HTR-8/SVneo (cell line): ENCODE measurements at places on chromosomes 7 and 10.
A peak's percentile ranks its signal among the peaks of the same experiment; 100 is the strongest.

DNA sequence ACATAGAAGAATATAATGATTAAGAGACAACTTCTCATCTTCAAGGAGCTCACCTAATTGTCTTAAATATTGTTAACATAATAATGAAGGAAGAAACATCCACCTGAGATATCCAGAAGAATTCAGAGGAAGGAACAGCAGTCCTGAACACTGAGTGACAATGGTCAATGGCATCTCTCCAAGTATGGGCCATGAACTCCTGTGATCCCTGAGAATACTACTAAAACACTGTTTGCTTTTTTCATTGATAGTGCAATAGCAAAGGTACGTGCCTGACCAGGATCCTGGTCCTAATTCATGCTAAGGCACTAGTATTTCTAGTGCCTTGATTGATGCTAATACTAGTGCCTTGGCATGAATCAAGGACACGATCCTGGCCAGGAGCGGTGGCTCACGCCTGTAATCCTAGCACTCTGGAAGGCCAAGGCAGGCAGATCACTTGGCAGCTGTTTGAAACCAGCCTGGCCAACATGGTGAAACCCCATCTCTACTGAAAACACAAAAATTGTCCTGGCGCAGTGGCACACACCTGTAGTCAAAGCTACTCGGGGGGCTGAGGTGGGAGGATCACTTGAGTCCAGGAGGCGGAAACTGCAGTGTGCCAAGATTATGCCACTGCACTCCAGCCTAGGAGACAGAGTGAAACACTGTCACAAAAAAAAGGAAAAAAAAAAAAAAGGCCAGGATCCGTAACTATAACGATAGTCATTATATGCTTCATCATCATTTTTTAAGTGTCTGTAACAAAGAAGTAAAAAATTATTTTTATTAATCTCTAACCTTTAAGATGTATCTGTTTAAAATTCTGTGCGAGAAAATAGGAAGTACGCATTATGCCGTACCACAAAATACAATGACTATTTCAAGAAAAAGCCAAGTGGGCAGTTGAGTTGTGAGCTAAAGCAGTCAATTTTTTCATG, 49.1 kb downstream of the SRPK2 start:
- DNase-seq, result no peak

DNA sequence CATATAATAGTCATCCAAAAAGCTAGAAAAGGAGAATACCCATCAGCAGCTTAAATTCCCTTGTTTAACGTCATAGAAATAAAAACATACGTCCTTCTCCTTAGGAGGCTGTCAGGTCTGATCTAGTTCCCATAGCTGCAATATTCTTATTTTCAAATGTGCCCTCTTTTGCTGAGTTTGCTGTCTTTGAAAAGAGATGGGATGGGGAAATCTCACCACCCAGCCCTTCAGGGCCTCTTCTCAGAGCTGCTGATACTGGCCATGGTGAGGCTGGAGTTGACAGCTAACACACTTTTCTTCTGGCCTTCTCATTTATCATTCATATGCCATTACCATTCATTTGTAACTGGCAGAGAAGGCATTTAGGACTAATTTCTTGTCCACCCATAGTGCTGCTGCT, 5.1 kb upstream of the PCGF5 start:
- DNase-seq, result no peak

DNA sequence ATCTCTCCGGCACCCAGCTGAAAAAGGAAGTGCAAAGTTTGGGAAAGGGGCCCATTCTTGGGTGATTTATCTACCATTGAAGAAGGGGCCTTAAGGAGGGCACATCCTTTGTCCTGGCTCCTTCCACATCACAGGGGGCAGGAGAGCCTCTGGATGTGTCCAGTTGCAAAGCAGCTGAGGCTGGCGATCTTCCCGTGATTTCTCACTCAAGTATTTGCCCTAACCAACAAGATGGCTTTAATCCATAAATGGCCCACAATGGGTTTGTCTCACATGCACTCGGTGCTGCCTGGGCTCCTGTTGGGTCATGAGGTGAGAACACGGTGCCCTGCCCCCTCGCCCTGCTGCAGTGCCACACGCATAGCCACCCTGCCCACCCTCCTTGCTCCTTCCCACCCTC, 14.2 kb upstream of the FRMPD2 start:
- DNase-seq, result no peak

DNA sequence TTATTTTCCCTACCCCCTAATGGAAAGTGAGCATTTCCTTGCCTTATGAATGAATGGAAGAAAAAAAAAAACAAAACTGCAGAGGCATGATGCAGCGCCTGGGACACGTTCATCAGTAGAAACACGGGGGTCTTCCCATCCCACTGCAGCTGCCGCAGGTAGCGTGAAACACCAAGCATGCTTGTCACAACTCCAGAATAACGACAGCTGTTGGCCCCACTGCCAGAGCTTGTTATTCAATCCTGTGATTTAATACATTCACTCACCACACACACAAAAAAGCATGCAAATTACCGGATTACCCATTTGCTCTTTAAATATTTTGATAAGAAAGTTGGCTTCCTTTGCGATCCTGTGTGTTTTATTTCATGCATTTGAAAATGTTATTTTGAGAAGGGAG, 48.4 kb upstream of the GNA12 start:
- DNase-seq, result no peak

- DNase-seq, result no peak
Measured at GRCh38 chr7:106381252-106381651, 96.5 kb upstream of the NAMPT start.

DNA sequence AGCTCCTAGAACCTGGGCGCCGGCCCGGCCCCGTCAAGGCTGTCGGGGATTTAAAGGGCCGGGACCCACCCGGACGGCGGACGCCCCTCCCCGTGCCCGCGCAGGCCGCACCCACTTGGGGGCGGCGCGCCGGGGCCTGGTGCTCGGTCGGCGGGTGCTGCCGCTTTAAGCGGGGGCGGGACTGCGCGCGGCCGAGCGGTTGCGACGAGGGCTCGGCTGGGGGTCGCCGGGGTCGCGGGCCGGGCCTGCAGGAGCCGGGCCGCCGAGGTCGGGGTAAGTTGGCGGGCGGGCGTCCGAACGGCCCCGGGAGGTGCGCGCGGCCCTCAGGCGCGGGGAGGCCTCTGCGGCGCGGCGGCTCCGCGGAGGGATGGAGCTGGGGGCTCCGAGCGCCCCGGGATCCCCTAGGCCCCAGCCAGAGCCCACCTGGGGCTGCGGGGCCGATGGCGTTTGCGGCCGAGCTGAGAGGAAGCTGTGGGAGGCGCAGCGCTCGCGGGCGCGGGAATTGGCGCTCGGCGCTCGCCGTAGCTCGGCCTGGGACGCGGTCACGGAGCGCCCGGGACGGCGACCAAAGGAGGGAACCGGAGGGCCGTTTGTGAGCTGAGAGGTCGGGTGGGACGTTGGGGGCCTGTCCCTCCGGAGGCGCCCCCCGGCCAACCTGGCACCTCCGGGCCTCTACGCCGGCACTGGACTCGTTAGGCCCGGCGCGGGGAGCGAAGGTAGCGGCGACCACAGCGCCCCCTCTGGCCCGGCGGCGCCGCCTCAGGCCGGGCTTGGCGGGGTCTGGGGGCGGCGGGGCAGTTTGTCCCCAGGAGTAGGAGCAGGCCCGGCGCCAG, at the start of gene TRRAP:
Gene TRRAP, plus strand, starts transcription at position 168 of the 833 bp plus-strand sequence. CDS start 2,619 bp downstream, outside the sequence.
- peak; percentile 67 for DNase-seq

GRCh38 chr7:85483177-85483576, 296.3 kb upstream of the SEMA3D start:
- DNase-seq, result no peak

GRCh38 chr7:100720279-100720670, at the start of gene EPO:
Gene EPO (plus strand): TSS chr7:100720468. CDS start chr7:100720981, 513 bp downstream.
- DNase-seq, result no peak

DNA sequence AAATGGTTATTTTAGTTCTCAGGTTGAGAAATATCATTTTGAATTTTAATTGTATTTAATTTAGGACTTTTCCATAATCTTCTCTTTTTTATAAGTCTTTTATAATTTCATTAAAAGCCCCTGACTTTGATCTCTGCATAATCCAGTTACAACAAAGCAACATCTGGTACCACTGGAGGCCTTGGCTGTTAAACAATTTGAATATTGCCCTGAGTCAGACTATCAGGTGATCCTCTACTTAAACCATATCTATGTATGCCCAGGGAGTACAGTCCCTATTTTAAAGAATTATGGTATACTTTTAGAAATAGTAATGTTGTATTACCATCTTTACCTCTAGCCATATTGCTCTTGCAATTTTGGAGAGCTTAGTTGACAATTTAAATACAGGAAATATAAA, 119.1 kb downstream of the MAGI2 start:
- DNase-seq, result no peak

DNA sequence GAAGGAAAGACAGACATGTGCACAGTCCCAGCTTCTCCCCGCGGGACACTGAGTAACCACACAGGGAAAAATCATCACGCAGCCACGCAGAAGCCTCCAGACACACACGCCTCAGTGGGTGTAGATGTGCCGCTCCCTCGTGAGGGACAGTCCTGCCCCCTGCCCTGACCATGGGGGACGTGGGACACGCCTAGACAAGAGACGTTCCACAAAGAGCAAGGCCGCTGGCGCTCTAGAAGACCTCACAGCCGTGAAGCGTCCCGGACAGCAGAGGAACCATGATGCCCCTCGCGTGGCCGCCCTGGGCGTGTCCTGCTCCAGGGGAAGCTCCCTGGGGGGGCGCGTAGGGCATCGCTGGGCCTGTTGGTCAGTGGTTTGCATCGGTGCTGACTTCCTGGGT, 210.8 kb downstream of the DNAJB6 start:
- no peak for DNase-seq

DNA sequence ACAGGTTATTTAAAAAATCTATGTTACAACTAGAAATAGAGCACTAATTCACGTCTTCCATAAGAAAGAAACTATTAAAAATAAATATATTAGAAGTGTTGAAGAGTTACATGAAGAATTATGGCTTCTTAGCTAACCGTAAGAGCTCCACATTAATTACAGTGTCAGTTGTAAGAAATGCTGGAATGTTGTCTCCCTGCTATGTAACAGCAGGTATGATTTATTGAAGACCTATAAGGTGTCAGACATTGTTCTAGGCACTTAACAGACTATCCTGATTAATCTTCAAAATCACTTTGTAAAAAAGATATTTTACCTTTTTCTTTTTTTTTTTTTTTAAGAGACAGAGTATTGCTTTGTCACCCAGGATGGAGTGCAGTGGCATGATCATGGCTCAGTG, 75.8 kb upstream of the NEBL start:
- no peak for DNase-seq

GRCh38 chr10:132906106-132906505, 36.3 kb downstream of the CFAP46 start:
- no peak for DNase-seq

GRCh38 chr7:30285536-30286284, 1.3 kb downstream of the ZNRF2 start:
- DNase-seq, result no peak

DNA sequence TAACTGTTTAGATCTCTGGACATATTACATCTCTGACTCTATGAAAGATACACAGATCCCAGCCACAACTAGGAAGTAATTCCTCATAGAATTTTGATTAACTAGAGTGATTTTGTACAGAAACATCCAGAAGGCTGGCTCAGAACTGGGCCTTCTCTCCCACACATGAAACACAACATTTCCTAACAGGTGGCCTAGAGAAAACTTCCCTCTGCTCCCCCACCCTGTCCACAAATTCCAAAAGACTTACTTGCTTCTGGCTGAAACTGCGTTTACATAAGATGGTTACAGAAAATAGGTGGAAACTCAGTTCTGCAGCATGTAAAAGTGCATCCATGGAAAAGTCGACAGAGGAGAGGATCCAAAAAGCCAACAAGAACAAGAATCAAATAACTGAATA, 132.9 kb downstream of the FZD1 start:
- no peak for DNase-seq

- peak; percentile 32 for DNase-seq
Measured at GRCh38 chr7:142854372-142855113, at the start of gene EPHB6. Gene EPHB6 (plus strand): TSS chr7:142855076. CDS start chr7:142863228, 8,152 bp downstream.

GRCh38 chr10:17257466-17258321, 29.7 kb downstream of the VIM start:
- peak; percentile 31 for DNase-seq

DNA sequence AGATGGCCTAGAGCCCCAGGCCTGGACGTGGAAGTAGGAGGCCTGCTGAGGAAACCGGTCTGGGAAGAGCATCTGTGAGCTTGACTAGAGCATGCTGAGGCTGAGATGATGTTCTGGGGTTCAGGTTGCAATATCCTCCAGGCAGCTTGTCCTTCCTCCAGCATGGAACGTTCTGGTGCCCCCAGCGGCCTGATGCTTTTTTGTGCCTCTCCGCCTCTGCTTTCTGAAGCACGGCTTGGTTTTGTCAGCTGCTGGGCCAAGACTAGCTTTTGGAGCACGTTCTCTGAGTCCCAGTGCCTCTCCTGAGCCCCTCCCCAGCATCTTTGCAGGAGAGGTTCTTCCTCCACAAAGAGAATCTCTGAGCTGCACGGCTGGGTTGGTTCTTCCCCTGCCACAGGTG, 682.0 kb upstream of the FOXK1 start:
- no peak for DNase-seq

GRCh38 chr7:45601094-45601493, 26.9 kb downstream of the ADCY1 start:
- no peak for DNase-seq

- DNase-seq, result no peak
Measured at GRCh38 chr10:71521504-71522441, 125.1 kb downstream of the CDH23 start.

DNA sequence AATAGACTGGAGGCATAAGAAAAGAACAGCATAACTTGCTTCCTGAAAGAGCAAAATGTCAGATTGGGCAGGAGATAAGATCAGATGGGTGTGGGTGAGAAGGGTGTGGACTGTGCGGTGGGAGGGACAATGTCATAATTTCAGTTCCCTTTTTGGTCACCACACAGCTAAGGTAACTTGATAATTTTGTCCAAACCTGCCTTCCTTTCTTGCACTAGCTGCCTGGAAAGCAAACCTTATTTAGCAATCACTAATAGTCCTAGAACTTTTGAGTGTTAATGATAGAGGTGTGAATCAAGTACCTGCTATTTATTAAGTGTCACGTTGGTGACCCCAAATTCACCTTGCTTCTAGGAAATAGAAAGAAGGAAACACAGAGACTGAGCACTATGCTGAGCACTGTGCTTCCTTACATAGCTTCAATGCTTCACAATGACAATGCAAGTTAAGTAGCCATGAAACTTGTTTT, 72.4 kb upstream of the SP4 start:
- no peak for DNase-seq

DNA sequence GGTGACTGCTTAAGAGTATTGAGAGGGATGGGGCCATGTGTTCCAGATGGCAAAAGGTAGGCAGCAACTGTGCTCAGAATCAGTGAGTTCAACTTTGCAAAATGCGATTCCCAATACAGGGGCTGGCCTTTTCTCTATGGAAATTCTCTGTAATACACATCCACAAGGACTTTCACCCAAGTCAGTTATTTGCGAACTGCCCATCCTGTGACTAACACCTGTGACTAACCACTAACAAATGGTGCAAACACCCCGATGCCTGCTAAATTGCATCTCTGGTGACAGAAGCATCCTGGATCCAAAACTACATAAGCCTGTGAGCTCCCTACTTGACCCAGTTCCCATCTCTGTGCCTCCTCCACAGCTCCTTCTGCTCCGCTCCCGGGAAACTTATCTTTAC, 9.0 kb upstream of the CUZD1 start:
- no peak for DNase-seq

- no peak for DNase-seq
Measured at GRCh38 chr7:152203095-152203494, 177.6 kb downstream of the GALNT11 start.
